ENCODE measurements at places on chromosomes 7 and 10. TPM values are rescaled to one million over a fixed set of nuclear protein-coding genes. Genes with fewer than 3 reads are reported as not detected.

Gene OR2A5
- total RNA-seq, result not detected

GRCh38 chr7:114997487-114998404 lies 75.9 kb downstream of the MDFIC start:
- DNase-seq, result no peak
- no peaks in the 10 kb centered on the region for H3K4me1 ChIP-seq
- no peaks in the 10 kb centered on the region for H3K36me3 ChIP-seq
- no peak overlapping the region for H3K27ac ChIP-seq
- H3K4me3 ChIP-seq, result no peak overlapping the region
- H3K27me3 ChIP-seq, result no peaks in the 10 kb centered on the region

- H3K4me3 ChIP-seq, result no peak overlapping the region
- H3K36me3 ChIP-seq, result no peaks in the 10 kb centered on the region
- no peaks in the 10 kb centered on the region for H3K27me3 ChIP-seq
- DNase-seq, result no peak
- no peak overlapping the region for H3K27ac ChIP-seq
- H3K4me1 ChIP-seq, result peaks cover 1% of the 10 kb centered on the region
Measured at GRCh38 chr7:28329661-28330363, 82.5 kb upstream of the CREB5 start.

DNA sequence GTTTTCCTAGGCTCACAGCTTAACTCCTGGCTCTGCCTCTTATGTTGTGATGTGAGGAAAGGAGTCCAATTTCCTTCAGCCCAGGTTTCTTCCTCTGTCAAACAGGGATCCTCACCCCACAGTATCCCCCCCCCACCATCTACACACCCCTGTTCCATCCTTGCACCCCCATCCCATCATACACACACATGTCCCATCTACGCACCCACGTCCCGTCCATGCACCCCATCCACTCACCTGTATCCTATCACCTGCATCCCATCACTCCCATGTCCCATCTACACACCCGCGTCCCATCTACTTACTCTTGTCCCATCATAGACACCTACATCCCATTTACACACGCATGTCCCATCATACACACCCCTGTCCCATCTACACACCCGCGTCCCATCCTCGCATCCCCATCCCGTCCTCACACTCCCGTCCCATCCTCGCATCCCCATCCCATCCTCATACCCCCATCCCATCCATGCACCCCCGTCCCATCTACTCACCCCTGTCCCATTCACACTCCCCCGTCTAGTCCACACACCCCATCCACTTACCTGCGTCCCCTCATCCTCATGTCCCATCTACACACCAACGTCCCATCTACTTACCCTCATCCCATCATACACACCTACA lies 117.3 kb downstream of the TRRAP start:
- no peak overlapping the region for H3K4me3 ChIP-seq
- H3K36me3 ChIP-seq, result no peaks in the 10 kb centered on the region
- H3K27ac ChIP-seq, result no peak overlapping the region

DNA sequence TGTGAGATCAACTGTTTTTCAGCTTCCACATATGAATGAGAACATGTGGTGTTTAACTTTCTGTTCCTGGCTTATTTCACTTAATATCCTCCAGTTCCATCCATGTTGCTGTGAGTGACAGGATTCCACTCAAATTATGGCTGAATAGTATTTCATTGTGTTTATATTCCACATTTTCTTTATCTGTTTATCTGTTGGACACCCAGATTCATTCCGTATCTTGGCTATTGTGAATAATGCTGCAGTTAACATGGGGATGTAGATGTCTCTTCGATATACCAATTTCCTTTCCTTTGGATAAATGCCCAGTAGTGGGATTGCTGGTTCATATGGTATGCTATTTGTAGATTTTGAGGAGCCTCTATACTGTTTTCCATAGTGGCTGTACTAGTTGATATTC lies 47.9 kb downstream of the GALNT11 start:
- H3K27me3 ChIP-seq, result no peaks in the 10 kb centered on the region
- H3K4me1 ChIP-seq, result peaks cover 5% of the 10 kb centered on the region
- no peak overlapping the region for H3K27ac ChIP-seq
- DNase-seq, result no peak

DNA sequence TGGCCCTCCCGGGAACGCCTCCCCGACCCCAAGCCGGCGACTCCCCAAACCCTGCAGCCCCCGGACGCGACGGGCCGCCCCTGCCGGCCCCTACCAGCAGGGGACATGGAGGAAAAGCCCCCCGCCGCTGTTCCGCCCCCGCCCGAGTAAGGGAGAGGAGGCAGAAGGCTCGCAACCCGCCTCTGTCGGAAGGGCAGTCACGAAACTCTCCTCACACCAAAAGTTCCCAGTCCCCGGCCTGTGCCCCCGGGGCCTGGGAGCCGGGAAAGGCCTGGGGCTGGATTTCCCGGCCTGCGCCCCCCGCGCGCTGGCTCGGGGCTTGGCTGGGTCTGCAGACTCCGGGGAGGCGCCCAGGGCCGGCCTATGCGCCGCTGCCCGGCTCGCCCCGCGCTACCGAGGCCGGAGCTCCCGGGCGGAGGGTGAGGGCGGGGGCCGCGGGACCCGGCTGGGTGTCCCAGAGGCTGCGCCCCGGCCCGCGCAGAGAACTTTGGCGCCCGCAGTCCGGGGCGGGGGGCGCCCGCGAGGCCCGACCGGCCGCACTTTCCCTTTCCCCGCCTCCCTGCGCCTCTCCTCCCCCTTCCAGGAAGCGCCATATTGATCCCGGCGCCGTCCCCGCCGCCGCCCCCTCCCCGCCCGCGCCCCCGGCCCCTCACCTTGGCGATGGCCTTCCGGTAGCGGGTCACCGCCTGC lies 728 bp downstream of the PARD3 start:
- H3K27me3 ChIP-seq, result no peaks in the 10 kb centered on the region
- no peaks in the 10 kb centered on the region for H3K36me3 ChIP-seq
- peak overlapping the region; percentile 67 for H3K4me3 ChIP-seq
- peak overlapping the region; percentile 94 for H3K27ac ChIP-seq

- H3K36me3 ChIP-seq, result no peaks in the 10 kb centered on the region
- peaks cover 2% of the 10 kb centered on the region for H3K4me1 ChIP-seq
- H3K27ac ChIP-seq, result no peak overlapping the region
- H3K27me3 ChIP-seq, result no peaks in the 10 kb centered on the region
- H3K4me3 ChIP-seq, result no peak overlapping the region
Measured at GRCh38 chr7:42550706-42551470, 313.9 kb upstream of the GLI3 start.
